ENCODE measurements at places on chromosomes 3 and 15.

DNA sequence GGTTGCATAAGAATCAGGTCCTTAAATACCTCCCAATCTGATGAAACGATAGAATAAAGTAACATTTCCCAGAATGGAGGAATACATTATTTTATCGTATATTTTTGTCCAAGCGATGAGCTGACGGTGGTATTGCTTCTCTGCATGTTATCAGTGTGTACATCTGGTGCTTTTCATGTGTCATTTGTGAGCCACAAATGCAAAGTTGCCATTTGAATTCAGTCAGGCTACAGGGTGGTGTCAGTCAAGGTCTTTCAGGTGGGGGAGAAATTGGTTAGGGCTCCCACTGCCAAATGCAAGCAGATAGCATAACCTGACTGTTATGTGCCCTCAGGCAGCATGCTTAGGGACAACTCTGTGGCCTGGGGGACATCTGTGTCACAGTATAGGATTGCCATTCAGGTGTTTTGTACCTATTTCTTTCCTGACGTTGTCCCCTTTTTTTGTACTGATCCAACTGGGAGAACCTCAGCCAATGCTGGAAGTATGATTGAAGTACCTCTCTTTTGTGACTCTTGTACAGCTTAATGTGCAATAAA, 26.5 kb upstream of the TIMP4 start:
- no peak for DNase-seq

GRCh38 chr3:155747946-155748290, 3.0 kb upstream of the PLCH1 start:
- DNase-seq: no peak

- DNase-seq: no peak
These were observed 39.8 kb upstream of the CRTC3 start for GRCh38 chr15:90489944-90490343.

- no peak for DNase-seq
These were observed 38.9 kb downstream of the RYK start for GRCh38 chr3:134211797-134212196.

DNA sequence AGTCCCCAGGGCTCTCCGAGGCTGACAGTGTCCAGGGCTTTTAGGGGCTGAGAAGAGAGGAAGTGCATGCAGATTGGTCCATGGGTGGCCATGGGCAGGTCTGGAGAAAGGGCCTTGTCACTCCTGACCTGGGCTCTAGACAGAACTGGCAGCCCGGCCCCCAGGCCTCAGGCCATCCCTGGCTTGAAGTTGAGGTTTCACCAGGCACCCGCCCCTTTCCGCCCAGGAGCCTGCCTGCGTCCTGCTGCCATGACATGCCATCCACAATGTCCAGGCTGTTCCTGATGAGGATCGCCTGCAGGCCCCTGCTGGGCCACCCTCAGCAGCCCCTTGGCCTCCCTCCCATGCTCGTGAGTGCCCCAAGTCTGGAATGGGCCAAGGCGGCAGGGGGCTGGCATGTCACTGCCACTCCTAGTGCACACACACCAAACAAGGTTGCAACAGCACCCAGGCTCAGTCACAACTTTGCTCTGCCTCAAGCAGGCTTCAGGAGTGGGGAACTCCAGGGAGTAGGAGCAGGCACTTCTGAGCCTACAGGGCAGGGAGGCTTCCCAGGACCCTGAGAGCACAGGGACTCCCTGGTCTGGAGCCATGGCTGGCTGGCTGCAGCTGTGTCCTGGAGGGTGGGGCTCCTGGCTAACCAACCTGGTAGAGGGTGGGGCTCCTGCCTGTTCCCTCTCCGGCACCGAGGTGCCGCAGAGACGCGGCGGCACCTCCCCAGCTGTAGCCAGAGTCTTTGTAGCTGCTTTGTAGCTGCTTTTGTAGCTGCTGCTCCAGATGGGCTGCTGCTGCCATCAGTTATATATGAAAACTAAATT, 1457.1 kb upstream of the GBE1 start:
- DNase-seq: no peak

GRCh38 chr15:97189162-97189780, 771.2 kb upstream of the ARRDC4 start:
- DNase-seq: no peak

GRCh38 chr3:104956620-104957345, 409.9 kb upstream of the ALCAM start:
- no peak for DNase-seq

DNA sequence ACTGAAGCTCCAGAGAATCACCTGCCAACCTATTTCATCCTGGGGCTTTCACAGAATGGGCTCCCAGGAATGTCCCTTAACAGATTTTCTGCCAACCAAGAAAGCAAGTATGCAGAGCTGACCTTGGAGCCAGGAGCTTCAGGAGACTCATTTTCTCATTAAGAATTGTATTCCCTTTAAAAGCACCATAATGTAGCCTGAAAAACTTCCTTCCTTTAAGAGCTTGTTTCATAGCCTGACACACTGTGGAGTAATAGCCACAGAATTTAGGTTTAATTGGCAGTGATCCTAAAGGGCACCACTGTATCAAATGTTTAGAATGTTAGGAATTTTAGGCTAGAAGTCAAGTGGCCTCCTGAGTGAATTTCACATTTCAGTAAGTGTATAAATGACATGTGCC, 309.8 kb downstream of the GBE1 start:
- no peak for DNase-seq

- no peak for DNase-seq
These were observed 341.1 kb upstream of the NR2F2 start for GRCh38 chr15:95989392-95989791.

DNA sequence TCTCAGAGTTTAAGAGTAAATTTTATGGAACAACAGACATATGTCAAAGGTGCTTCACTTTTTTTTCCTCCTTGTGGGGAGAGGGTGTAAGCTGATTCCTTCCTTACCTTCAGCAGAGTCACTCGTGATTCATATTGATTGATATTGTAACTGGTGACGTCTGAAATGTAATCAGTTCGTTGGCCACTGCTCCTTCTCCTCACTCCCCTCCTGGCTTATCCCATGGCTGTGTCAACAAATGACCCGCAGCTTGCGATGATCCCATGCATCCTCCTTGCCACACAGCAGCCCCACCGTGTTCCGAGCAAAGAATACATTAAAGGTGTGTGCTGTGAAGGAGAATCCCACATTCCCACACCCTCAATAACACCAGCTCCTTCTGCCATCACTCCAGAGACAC, 7.3 kb downstream of the MGLL start:
- no peak for DNase-seq

- DNase-seq: no peak
These were observed 20.4 kb downstream of the CTDSPL2 start for GRCh38 chr15:44447772-44448376.

GRCh38 chr3:117964814-117965213, 1069.8 kb downstream of the IGSF11 start:
- DNase-seq: no peak

DNA sequence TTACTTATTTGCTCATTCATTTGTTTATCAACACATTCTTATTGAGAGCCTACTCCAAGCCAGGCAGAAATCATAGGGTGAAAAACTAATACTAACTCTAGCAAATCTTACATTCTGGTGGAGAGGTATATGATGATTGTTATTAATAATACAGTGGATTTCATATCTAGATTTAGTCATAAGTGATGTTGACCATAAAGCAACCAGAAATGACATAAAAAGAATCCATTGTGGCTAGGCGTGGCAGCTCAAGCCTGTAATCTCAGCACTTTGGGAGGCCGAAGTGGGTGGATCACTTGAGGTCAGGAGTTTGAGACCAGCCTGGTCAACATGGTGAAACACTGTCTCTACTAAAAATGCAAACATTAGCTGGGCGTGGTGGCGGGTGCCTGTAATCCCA, 26.2 kb upstream of the IL20RB start:
- no peak for DNase-seq

DNA sequence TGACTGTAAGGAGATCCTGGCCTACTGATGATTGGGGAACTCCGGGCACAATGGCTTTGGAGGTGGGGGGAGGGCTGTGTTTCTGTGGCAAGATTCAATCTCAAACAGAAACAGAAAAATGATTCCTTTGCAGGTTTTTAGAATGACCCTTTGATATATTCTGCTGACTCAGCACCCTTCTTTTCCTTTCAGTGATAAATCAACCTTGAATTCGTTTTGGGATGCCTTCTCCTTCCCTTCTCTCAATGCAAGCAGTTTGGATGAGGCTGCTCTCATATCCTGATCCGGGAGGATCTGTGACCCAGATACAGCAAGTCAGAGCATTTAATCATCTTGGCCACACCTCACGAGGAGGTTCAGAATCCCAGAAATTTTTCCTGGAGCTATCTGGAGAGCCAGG, 156.1 kb upstream of the PRICKLE2 start:
- DNase-seq: no peak

DNA sequence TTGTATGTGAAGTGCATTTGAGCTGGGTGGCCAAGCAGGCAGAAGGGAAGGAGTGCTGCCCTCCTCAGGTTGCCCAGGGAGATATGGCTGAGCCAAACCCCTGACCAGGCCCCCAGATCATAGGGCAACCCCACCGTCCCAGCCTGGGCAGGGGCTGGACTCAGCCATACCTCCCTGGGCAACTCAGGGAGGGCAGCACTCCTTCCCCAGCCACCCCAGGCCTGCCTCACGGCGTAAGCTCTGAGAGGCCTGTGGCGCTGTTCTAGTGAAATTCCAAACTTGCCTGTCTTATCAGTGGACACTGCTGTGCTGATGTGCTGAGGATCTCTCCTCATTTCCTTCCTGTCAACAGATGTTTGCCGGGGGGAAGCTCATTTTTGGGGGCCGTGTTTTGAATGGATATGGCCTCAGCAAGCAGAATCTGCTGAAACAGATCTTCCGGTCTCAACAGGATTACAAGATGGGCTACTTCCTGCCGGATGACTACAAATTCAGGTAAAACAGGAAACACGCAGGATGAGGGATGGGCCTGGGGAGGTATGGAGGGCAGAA, 57.6 kb upstream of the FGD5 start:
- no peak for DNase-seq

DNA sequence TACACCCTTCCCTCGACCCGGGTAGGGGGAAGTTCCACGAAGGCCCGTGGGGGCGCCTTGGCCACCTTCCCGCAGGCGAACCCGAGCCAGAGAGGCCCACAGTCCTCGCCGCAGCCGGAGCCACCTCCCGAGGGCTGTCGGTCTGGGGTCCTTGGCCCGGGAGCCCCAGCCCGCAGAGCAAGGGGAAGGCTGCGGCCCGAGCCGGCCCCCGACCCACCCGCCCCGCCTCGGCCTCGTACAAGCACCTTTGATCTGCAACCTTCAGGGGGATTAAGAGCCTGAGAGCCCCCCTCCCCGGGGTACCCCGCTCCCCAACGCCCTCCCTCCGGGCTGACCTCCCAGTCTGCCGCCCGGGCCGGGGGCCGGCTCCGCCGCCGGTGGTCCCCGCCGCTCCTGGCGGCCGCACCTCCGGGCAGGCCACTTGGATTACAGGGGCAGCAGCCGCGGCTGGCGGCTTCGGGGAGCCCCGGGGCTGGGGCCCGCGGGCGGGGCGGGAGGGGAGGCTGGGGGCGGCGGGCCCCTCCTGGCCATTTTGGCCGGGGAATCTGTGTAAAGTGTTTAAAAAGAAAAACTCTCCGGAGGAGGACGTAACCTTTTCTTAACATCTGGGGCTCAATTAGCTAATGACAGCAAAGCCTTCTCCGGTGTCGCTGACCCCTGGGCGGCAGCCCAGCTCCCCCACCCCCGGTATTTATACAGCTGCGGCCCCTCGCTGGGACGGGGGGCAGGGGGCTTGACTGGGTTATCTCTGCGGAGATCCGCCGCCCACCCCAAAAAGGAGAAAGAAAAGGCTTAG, 40.2 kb downstream of the EPHB3 start:
- no peak for DNase-seq

- DNase-seq: no peak
These were observed 769 bp upstream of the SELENOS start for GRCh38 chr15:101277943-101278564.

DNA sequence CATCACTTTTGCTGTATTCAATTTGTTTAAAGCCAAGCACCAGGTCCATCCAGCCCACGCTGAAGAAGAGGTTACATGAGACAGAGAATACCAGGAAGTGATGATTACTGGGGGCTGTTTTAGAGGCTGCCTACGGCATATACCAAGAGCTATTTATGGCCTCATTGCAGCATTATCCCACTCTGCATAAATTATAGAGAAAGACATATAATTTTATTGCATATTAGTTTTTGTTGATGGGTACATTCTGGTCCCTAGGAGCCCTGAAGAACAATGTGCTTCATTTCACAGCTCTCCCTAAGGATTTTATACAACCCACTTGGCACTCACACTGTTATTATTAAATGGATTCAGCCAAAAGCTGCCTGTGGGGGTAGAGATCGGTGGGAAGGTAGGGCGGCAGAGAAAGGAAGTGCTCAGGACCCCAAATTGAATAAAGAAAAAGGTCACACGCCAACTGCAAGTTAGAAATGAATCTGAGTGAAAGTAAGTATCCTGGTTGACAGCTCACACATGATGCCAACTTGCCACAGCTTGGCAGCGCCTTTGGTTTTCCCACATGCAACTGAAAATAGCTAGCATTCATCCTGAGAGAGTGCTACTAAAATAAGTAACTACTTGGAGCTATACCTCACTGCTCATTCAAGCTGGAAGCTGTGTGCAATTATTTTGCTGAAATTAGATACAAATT, 73.7 kb downstream of the CCNL1 start:
- DNase-seq: no peak

- DNase-seq: no peak
These were observed 125.7 kb downstream of the EEFSEC start for GRCh38 chr3:128278761-128279600.

GRCh38 chr3:149013726-149014125, 22.4 kb downstream of the GYG1 start:
- no peak for DNase-seq
